Large intestine (tissue), 12 donors: ENCODE measurements at places on chromosomes 2 and 18. TPM values are rescaled to one million over a fixed set of nuclear protein-coding genes. Genes with fewer than 3 reads are reported as not detected.
A peak's percentile ranks its signal among the peaks of the same experiment; 100 is the strongest.

DNA sequence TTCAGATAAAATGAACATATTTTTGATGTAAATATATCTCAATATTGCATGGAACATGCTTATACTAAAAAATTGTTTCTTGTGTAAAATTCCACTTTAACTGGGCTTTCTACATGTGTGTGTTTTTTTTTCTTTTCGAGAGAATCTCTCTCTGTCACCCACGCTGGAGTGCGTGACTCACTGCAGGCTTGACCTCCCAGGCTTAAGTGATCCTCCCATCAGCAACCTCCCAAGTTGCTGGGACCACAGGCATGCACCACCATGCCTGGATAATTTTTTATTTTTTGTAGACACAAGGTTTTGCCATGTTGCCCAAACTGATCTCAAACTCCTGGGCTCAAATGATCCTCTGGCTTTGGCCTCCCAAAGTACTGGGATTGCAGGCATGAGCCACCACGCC lies 254.6 kb downstream of the LOXHD1 start:
- no peak overlapping the region for H3K4me3 ChIP-seq
- DNase-seq = no peak
- H3K27ac ChIP-seq = no peak overlapping the region
- H3K4me1 ChIP-seq = no peaks in the 10 kb centered on the region
- H3K27me3 ChIP-seq = no peaks in the 10 kb centered on the region

GRCh38 chr2:42492691-42493467 lies 903 bp downstream of the KCNG3 start:
- H3K4me3 ChIP-seq = peak overlapping the region; percentile 23
- peak; percentile 68 for DNase-seq
- H3K4me1 ChIP-seq = no peaks in the 10 kb centered on the region
- H3K27me3 ChIP-seq = peaks cover 33% of the 10 kb centered on the region
- no peaks in the 10 kb centered on the region for H3K36me3 ChIP-seq

GRCh38 chr18:10401521-10401920 lies 52.9 kb upstream of the APCDD1 start:
- no peak overlapping the region for H3K4me3 ChIP-seq
- peaks cover 16% of the 10 kb centered on the region for H3K27me3 ChIP-seq
- no peaks in the 10 kb centered on the region for H3K36me3 ChIP-seq
- H3K4me1 ChIP-seq = no peaks in the 10 kb centered on the region

DNA sequence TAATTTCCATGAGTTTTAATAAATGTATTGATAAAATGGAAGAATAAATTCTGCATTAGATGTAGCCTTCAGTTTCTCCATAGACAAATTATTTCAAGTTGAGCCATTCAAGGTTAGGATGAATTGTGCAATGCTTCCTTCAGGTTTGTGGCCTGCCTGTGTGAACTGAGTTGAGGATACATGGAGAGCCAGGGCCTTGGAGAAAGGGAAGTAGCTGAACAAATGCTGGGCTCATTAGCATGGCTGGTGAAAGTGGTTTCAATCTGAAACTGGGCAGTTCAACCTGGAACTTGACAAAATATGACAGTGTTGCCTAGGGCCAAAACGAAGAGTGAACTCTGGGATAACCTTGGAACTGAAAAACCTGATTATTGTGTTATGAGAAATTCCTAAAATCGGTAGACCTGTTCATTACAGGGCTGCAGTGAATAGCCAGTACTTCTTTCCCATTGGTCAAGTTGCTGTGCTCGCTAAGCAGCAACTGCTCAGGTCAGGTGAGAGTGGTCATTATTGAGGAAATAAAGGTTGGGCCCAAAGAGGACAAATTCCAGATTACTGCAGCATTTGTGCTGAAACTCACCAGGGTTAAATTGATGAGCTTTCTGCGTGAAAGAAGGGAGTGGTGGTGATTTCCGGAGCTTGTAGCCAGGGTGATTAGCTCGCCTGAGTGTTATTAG lies 12.7 kb downstream of the INPP1 start:
- H3K36me3 ChIP-seq = no peaks in the 10 kb centered on the region
- peaks cover 26% of the 10 kb centered on the region for H3K4me1 ChIP-seq
- no peak overlapping the region for H3K4me3 ChIP-seq
- no peaks in the 10 kb centered on the region for H3K27me3 ChIP-seq
- H3K27ac ChIP-seq = peak overlapping the region; percentile 70

GRCh38 chr2:196170213-196170605 lies 1.2 kb downstream of the STK17B start:
- peak overlapping the region; percentile 83 for H3K27ac ChIP-seq
- no peaks in the 10 kb centered on the region for H3K27me3 ChIP-seq
- H3K36me3 ChIP-seq = no peaks in the 10 kb centered on the region
- DNase-seq = peak; percentile 67

DNA sequence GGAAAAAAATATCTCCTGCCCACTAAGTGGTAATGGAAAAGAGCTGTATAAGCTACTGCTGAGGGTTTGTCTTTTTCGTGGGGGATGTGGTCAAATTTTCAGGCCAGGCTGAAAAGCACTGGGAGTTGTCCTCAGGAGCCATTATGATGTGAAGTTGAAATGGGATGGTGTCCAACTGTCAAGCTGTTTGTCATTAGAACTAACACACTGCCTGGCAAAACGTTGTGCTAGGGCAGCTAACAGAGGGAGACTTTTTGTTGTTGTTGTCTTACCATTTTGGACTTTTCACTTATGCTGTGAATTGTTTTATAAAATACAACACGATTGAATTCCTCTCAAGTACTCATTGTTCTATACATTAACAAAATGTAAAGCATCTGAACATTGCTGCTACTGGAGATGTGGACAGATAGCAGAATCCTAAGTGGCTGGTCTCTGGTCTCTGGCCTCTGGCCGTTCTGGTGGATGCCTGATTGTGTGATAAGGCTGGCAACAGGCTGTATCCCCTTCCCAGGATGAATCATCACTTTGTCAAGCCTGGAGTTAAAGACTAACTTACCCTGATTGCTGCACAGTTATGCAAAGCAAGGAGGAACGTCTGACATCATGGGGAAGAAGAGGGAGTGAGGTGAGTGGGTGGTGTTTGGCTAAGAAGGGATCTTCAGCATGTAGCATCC lies 2.3 kb downstream of the MYO1B start:
- no peaks in the 10 kb centered on the region for H3K36me3 ChIP-seq
- H3K27me3 ChIP-seq = no peaks in the 10 kb centered on the region
- no peak overlapping the region for H3K4me3 ChIP-seq
- peak; percentile 90 for DNase-seq

- no peak overlapping the region for H3K4me3 ChIP-seq
- H3K27ac ChIP-seq = peak overlapping the region; percentile 64
- no peaks in the 10 kb centered on the region for H3K36me3 ChIP-seq
- H3K27me3 ChIP-seq = no peaks in the 10 kb centered on the region
- peak; percentile 81 for DNase-seq
Measured at GRCh38 chr2:234747833-234748559, 203.8 kb upstream of the SH3BP4 start.

GRCh38 chr2:69914950-69915945 lies at the start of gene MXD1:
MXD1 (plus strand) TSS chr2:69915109; CDS start chr2:69915331, 222 bp downstream.
- peaks cover 23% of the 10 kb centered on the region for H3K36me3 ChIP-seq
- no peaks in the 10 kb centered on the region for H3K4me1 ChIP-seq
- no peak for DNase-seq
- H3K4me3 ChIP-seq = peak within 1 kb of the TSS; percentile 90
- H3K27ac ChIP-seq = peak within 1 kb of the TSS; percentile 100

SP140L gene
- 20.4 TPM for polyA plus RNA-seq
